AG10803 (cell line): ENCODE measurements at places on chromosomes 16 and 17.
A peak's percentile ranks its signal among the peaks of the same experiment; 100 is the strongest.

DNA sequence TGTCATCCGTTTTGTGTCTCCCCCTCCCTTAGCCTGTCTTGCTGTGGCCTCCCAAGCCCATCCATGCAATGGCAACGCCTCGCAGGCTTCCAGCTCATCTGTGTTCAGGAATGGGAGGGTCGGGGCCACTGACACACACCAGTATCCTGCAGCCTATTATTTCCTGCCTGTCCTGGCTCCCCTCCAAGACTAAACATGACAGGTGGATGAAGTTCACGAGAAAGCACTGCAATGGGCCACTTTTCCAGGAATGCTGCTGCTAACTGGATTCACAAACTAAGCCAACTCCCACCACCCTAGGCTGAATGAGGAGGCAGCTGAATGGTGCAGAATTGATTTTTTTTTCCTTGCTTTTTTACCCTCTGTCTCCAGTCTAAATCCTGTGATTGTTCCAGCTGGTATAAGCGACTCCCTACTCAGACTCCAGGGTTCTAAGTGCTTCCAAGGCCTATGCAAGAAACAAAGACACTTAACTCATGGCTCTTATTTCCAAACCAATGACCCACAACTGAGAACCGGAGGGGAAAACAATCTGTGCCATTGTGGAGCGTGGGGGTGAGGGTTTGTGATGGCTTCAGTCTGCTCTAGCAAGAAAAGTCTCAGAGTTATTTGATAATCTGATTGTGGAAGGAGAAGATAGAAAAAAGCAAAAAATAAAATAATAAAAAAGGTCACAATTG lies 23.3 kb downstream of the TMEM100 start:
- no peak for DNase-seq

DNA sequence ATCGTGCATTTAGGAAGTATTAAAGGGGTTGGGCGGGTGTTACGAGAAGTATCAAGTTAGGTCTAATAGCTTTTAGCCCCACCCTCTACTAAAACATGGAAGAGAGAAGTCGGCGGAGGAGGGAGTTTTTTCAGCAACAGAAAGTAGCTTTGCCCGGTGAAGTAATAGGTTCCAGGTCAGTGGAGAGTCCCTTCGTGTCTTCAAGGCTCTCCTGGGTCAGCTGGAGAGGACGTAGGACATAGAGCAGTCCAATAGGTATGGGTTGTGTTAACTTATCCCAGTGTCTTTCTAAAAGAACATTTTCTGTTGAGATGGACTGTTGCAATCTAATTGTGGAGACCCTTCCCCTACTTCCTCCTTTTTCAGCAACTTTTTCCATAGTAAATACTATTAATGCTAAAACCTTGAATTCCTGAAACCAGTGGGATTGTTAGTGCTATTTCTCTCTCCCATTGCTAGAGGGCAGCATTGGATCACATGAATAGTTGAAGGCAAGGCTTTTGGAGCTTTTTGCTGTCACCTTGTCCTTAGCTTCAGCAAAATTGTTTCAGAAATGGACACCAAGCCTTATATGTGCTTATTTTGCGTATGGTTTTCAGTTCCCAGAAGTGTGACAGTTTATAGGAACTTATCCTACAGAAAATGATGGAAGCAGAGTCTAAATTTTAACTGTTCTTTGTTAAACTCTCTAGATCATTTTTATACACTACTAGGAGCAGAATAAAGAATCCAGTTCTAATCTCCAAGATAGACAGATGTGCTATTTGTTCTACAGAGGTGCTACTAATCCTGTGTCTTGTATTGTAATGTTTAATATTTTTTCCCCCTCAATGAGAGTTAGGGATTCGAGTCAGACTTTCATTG lies 38.4 kb downstream of the UTP18 start:
- DNase-seq, result peak; percentile 56

- DNase-seq, result no peak
Measured at GRCh38 chr17:33615861-33616260, 322.8 kb upstream of the ASIC2 start.

GRCh38 chr17:82495844-82496528 lies 23.5 kb upstream of the FOXK2 start:
- no peak for DNase-seq

GRCh38 chr17:64262198-64262999 lies 661 bp downstream of the TEX2 start:
- no peak for DNase-seq

DNA sequence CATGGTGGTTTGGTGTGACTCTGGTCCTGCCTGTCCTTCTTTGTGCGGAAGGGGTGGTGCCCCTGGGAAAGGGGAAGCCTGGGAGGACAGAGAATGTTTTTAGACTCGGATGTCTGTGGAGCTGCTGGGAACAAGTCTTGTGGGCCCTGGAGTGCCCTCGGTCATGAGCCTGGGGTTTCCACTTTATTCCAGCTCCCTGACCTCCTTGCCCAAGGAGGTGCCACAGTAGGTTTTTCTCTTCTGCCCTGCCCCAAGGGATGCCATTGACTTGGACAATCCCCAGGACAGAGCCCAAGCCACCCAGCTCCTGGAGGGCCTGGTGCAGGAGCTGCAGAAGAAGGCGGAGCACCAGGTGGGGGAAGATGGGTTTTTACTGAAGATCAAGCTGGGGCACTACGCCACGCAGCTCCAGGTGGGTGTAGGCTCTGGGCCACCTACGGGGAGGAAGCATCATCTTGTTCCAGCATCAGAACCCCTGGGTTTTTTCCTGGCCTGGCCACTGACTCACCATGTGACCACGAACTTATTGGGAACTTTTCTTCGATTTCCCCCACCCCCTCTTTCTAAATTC lies 1.4 kb downstream of the STAT5A start:
- no peak for DNase-seq

- DNase-seq, result no peak
Measured at GRCh38 chr17:66203274-66204015, 11.5 kb upstream of the CEP112 start.

GRCh38 chr16:55179852-55180585 lies 144.0 kb upstream of the IRX6 start:
- DNase-seq, result no peak

- DNase-seq, result no peak
Measured at GRCh38 chr17:17624741-17625140, 33.2 kb upstream of the PEMT start.

GRCh38 chr17:61058066-61058465 lies 341.6 kb upstream of the TBX2 start:
- DNase-seq, result no peak

DNA sequence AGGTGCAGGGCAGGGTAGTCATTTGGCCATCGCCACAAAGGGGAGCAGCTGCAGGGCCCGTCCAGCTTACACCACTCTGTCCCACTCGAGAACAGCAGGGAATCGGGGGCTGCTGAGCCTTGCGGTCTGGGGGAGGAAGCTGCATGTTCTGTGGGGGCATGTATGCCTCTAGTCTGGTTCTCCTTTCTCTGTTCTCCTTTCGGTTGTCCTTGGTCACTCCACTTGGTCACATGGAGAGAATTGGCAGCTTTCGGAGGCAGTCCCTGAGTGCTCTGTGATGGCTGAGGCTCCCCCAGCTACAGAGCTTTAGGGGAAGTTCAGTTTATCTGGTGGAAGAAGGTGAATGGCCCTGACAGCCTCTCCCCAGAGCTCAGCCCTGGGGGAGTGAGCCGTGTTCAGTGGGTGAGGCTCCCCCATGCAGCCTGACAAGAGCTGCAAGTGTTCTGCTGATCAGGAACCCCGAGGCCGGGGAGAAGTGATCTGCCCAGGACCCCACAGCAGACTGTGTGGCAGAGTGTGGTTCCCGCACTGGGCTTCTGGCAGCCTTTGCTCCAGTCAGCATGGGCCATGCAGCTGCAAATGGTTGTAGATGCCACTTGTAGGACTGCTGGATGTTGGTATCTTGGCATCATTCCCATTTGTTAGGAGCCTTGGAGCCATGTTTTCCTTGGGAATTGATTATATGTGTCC lies 22.3 kb upstream of the SMPD3 start:
- no peak for DNase-seq

DNA sequence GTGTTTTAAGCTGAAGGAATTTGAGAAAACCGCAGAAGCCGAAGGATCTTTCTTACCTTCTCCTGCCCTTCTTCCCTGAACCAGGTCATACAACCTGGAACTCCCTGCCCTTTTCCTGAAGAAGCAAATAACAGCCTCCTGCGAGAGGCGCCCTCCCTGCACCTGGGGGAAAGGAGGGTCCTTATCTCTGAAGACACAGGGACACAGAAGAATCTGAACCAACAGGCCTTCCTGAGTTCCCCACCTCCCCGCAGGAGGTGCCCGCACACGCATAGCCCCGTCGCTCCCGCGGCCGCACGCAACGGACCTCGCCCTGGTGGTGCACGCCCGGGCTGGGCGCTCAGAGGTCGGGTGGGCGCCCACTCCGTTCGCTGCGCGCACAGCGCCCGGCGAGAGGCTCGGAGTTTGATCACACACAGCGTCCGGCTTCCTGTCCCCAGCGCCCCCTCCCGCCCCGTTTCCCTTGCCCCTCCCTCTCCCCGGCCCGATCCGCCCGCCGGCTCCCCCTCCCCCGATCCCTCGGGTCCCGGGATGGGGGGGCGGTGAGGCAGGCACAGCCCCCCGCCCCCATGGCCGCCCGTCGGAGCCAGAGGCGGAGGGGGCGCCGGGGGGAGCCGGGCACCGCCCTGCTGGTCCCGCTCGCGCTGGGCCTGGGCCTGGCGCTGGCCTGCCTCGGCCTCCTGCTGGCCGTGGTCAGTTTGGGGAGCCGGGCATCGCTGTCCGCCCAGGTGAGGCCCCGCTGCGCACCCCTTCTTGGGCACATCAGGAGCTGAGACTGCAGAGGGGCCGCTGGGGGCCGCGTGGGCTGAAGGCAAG lies at the start of gene TNFSF12:
Gene TNFSF12 (plus strand): TSS at position 474 of the 816 bp plus-strand sequence. CDS start 96 bp downstream, at position 570.
- DNase-seq, result peak; percentile 28

GRCh38 chr17:4766201-4766600 lies 5.5 kb upstream of the TM4SF5 start:
- DNase-seq, result peak; percentile 13

- DNase-seq, result no peak
Measured at GRCh38 chr16:31489616-31490584, 7.0 kb downstream of the SLC5A2 start.

DNA sequence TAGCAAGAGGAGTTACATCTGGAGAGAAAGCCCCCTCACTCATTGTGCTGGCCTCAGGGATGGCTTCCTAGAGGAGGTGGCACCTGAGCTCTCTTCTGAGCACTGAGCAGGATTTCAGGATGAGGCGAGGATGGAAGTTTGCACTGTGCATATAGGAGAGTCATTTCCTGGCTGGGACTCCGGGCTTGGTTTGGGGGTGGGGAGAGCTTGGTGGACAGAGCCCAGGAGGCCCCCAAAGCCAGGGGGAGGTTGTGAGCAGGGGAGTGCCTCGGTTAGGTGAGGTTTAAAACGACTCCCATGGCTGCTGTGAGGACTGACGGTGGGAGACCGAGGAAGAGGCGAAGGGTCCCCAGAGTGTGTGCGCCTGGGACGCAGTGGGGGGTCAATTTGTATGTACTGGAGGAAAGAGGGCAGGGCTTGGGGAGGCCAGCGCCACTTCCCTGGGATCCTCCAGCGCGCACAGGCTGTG lies 1.2 kb downstream of the CAMKK1 start:
- DNase-seq, result no peak

DNA sequence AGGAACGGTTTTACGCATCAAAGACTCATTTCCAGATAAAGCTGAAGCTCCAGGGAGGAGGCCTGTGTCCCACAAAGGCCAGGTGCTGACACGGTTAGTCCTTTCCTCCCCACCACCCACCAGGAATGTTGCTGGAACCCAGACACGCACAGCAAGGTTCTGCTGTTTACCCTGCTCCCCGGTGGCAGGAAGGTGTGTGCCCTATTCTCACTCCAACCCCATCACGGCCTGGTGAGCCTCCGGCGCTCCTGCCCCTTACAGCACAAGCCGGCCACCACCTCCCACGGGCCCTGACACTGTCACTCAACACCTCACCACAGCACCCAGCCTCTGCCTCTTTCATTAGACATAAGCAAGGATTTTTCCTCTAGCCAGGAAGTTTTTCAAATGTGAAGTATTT lies 47.8 kb downstream of the ANKRD11 start:
- DNase-seq, result no peak

DNA sequence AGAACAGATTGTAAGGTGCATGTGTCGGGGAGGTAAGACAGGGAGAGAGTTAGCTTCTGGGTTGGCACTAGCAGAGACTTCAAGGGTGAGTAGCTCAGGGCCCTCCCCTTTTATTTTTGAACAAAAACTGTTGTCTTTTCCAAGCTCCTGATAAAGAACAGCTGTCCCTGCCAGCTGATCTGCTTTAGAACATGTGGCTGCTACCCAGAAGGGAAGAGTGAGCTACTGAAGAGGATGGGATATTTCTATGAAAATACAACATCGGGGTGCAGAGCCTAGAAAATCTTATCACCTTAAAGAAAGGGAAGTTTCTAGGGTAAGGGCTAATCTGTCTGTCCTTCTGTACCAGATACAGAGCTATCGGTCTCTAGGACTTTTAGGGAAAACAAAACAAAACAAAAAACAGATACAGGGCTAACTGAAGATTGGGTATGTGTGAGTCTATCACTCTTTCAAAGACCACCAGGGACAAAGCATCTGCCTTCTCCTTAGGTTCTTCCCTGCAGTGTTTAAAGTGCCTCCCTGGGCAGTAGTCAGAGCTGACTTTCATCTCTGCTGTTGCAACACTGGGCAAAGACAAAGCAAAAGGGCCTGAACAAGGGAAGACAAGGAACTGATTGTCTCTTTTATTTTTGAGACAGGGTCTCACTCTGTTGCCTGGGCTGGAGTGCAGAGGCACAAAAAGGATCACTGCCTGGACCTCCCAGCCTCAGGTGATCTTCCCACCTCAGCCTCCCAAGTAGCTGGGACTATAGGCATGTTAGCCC lies 5.0 kb upstream of the DHRS13 start:
- DNase-seq, result peak; percentile 35
